OCI-M1 (cell line): ENCODE measurements at places on chromosomes 1 and 21.

DNA sequence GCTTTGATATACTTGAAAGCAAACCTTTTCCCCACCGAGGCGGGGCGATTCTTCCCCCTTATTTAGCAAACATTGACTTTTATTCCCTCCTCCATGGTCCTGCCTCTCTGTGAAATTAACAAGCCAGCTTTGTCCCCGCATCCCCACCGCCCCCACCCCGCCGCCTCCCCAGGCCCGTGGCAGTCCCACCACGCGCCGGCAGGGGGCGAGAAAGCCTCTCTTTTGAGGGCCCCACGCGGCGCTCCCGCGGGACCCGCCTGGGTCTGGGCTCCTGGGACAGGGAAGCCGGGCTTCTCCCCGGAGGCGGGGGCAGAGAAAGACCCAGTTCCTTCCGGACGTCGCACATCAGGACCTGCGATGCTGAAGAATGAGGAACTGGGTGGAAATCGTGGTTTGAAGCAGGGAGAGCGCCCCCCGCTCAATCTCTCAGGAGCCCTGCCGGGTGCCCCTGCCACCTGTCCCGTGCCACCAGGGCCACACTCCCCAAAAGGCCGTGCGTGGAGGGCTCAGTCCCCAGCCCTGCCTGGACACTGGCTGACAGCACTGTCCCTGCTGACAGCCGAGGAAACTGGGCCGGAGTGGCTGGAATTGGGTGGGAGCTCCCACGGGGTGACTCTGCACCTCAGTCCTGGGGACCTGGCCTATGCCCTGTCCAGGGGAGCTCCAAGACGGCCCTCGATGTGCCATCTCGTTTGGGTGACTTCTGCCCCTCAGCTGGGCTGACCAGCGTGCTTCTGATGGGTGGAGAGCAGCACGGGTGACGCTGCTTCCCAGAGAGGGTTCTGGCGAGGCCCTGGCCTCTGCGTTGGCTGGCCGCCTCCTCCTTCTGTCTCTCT lies 8.6 kb upstream of the ACTRT2 start:
- DNase-seq: no peak

DNA sequence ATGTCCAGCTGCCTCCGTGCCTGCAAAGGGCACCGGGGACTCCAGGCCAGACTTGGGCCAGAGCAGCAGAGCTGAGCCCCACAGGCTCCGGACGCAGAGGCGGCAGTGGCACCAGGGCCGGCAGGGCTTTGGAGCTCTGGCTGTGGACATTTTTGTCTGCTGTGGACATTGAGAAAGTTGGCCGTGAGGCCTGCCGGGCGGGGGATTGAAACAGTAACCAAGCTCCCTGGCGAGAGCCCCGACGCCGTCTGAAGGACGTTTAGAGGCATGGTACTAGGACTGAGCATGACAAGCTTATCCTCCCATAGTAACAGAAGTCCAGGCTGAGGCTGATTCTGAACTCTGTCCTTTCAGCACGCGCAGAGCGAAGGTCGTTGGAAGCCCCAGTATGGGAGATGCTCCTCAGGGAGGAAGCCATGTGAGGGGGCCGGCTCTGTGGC lies 323.8 kb downstream of the AMY1C start:
- DNase-seq: no peak

GRCh38 chr1:116260621-116261020 lies 112.4 kb upstream of the ATP1A1 start:
- DNase-seq: no peak

- DNase-seq: no peak
Observed at GRCh38 chr1:3471356-3472087, 17.1 kb downstream of the ARHGEF16 start.

DNA sequence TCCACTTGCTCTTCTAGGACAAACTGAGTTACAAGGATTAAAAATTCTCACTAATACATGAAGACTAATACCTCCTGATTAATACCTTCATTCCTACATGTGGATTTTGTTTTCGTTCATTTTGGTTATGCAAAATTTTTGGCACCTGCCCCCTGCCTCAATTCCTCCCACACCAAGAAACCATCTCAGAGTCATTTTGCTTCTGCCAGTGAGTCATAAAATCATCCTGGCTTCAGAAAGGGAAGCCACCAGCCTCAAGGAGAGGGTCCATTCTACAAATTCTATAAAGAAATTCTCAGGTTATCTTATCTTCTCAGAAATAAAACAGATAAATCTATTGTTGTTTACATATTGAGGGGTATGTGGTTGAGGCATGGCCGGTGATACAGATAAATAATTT lies 103.2 kb upstream of the COA6 start:
- no peak for DNase-seq

DNA sequence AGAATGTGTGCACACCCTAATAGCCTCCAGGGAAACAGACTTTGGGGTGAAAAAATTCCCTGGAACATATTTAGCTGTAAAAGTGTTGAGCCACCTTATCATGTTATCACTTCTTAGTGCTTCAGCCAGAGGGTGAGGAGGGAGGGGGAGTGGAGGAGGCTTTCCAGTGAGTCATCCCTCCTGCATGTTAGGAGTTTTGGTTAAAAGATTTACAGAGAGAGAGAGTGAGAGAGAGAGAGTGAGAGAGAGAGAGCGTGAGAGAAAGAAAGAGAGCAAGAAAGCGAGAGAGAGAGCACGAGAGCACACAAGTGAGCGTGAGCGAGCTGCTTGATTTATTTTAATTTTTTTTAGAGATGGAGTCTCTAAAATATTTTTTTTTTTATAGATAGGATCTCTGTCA lies 13.5 kb upstream of the CACNA1E start:
- DNase-seq: peak; percentile 42

DNA sequence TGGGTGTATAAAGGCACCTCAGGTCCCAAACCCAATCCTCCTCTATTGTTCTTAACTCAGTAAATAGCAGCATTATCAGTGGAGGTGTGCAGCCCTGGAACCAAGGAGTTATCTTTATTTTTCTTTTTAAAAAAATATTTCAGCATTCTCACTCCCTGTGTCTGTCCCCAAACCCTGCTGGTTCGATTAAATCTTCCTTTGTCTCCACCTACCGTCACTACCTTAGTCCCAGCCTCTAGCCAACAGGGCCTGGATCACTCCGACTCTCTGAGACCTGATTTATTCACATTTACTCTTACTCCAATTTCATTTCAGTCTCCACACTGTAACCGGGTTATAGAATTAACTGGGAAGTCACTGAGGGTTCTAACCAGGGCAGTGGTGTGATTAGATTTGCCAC lies 39.1 kb upstream of the FAM89A start:
- no peak for DNase-seq

- DNase-seq: no peak
Observed at GRCh38 chr1:44246806-44247205, 33.5 kb downstream of the DMAP1 start.

DNA sequence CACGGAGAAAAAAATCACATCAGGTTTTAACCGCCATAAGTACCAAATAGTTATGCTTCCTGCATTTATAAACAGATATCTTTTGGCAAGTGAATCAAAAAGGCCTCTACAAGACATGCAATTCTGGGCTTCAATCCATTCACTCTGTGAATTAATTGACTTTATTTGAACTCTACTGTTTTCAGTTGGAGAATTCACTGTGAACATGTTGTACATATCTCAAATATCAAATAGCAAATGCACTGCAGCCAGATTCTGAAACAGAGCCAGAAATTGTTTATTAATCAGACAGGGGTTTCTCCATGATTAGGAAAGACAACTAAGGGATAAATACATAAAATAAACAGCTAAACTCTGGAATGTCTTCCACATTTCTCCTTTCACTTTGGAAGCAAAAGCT lies 445.4 kb upstream of the NFIA start:
- DNase-seq: no peak

- DNase-seq: no peak
Observed at GRCh38 chr1:236377832-236378535, 16.1 kb upstream of the EDARADD start.

DNA sequence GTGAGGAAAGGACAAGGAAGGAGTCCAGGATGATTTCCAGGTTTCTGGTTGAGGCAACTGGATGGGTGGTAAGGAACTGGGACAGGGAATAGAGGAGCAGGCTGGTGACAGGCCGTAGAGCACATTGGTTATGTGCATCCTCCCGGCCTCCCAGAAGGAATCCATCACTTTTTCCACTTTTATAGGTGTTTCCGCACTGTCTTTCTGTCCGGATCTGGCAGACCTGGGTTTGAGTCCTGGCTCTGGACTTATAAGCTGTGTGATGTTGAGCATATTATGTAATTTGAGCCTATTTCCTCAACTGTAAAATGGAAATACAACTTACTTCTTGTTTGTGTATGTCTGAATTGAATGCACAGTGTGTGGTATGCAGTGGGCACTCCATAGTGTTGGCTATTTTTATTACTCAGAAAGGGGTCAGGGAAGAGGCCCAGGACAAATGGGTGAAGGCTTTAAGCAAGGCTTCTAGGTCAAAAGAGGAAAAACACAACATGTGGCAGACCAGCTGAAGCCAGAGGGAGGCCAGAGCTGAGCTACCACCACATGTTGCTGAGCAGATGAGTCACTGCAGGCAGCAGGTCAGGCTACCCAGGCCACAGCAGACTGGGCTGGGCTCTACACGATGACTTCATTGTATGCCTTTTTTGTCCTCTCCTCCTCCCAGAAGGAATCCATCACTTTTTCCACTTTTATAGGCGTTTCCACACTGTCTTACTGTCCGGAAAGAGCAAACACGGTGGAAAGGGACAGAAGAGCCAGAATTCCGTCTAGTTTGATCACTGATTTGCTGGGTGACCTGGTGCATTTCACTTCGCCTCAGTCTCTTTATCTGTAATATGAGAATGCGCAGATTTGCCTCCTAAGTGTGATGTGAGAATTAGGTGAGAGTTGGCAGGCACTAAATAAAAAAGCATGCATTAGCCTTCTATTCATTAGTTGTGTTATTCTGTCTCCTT lies 791 bp upstream of the MAST2 start:
- DNase-seq: peak; percentile 85

- no peak for DNase-seq
Observed at GRCh38 chr1:145701306-145701862, 5.8 kb downstream of the PDZK1 start.

GRCh38 chr1:9292361-9293240 lies at the start of gene SPSB1:
TSS of gene SPSB1 (plus strand) at chr1:9292894. CDS start at chr1:9355892, 62,998 bp downstream.
- DNase-seq: peak; percentile 26
